NCI-H774 (cell line): ENCODE measurements at places on chromosomes 1 and 21.

DNA sequence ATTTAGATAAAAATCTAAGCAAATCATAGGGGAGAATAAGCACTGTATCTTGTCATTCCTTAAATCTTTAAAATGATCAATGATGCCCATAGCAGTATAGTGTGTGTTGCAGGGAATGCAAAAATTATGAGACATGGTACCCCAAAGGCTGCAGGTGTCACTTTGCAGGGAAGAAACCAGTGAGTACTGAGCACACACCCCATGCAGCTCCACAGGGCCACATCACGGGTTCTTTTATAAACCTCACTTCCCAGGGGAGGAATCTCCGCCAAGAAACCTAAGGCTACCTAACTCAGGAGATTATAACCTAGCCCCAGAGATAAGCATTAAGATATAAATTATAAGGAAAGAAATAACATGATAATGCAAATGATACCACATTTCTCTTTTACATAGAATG, 115.6 kb downstream of the APP start:
- DNase-seq = no peak

DNA sequence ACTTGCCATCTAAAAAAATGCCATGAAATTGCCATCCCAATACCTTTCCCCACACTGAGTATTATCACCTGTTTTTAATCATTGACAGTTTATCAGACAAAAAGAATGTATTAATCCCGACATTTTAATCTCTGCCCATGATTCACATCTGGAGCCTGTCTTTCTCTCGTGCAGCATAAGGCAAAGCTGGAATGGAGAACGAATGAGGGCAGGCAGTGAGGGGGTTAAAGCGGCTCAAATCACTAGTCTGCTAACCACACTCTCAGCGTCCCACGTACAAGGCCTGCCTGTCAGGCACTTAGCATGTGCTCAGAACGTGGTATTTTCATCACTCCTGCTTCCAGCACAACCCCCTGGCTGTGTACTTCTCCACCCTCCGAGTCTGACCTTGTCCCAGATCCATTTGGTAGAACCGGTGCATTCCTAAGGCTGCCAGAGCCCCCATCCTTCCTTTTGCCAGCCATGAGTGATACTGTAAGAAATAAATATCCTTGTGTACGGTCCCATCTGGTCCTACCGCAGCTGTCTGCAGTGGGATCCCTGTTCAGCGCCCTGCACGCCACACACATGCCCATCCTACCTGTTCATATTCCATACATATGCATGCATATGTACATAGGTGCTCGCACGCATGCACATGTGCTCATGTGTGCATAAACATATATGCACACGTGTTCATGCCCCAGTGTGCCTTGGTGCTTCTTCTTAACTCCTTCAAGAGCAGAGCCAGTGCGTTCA, 34.6 kb upstream of the FHAD1 start:
- no peak for DNase-seq

DNA sequence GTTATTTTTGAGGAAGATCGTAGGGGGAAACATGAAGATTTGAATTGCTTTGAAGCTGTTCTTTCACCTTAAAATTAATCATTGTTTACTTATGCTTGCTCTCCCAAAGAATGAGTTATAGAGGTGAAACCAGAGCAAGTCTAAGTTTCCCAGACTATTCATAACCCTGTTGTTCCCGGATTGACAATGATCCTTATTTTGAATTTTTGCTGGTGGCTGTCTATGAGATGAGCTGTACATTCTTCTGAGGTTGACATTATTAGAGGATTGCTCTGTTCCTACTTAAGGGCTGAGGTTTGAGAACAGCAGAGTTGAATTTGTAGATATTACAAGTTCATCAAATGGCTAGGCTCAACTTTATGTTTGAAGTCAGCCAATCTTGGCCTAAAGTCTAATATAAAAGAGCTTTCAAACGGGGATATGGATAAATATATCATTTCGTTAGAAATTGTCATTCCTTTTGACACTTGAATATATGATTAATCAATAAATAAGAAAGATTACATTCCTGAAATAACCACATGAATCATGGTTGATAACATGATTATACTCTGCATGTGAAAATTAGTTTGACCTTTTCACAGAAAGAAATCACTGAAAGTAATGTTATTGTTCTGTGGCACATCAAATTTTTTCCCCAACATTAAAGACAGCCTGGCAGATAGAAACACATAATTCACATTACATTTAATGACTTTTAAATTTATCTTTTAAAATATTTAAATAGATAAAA, 19.1 kb upstream of the PDE4B start:
- no peak for DNase-seq

DNA sequence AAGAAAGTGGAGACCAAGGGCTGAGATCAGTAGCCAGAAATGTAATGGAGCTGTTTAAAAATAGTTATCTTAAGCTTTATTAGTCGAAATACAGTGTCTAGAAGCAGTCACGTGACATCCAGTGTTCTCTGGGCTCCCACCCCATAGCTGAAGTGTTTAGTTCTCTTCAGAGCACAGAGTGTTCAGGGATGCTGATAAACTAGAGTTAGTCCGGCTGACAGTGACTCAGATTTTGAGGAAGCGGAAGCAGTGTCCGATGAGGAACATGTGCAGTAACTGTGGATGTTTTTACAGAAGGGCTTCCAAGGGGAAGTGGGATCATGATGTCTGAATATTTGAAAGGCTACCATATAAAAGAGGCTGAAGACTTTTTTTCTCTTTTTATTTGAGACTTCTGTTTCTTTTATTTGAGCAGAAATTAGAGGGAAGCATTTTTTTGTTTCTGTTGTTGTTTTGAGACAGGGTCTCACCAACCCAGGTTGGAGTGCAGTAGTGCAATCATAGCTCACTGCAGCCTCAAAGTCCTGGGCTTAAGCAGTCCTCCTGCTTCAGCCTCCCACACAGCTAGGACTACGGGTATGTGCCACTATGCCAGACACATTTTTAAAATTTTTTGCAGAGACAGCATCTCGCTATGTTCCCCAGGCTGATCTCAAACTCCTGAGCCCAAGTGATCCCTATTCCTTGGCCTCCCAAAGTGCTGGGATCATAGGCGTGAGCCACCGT, 124.2 kb downstream of the GALNT2 start:
- no peak for DNase-seq

- DNase-seq = no peak
These were observed 37.6 kb downstream of the NVL start for GRCh38 chr1:224292419-224292818.

GRCh38 chr21:14699433-14700407, 153.6 kb upstream of the SAMSN1 start:
- DNase-seq = no peak

GRCh38 chr21:29827236-29827635, 112.6 kb downstream of the GRIK1 start:
- no peak for DNase-seq

DNA sequence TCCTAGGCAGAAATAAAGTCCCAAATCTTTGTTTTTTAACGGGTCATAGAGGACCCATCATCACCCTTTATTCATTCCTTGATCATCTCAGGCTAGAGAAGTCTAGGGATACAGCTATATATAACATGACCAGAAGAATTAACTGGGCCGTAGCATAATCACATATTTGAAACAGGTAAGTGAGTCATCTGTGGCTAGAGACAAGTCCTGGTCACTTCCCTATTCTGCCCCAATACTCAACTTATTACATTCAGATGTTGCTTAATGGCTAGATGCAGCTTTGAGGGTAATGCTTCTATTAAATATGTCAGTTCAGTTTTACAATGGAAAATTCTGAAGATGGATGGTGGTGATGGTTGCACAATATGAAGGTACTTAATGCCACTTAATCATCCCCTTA, 47.0 kb downstream of the EXO1 start:
- DNase-seq = no peak

GRCh38 chr1:77349275-77349674, 67.5 kb downstream of the AK5 start:
- no peak for DNase-seq
